WTC11 (cell line): ENCODE measurements at places on chromosomes 3 and 15. TPM values are rescaled to one million over a fixed set of nuclear protein-coding genes. Genes with fewer than 3 reads are reported as not detected.
A peak's percentile ranks its signal among the peaks of the same experiment; 100 is the strongest.

DNA sequence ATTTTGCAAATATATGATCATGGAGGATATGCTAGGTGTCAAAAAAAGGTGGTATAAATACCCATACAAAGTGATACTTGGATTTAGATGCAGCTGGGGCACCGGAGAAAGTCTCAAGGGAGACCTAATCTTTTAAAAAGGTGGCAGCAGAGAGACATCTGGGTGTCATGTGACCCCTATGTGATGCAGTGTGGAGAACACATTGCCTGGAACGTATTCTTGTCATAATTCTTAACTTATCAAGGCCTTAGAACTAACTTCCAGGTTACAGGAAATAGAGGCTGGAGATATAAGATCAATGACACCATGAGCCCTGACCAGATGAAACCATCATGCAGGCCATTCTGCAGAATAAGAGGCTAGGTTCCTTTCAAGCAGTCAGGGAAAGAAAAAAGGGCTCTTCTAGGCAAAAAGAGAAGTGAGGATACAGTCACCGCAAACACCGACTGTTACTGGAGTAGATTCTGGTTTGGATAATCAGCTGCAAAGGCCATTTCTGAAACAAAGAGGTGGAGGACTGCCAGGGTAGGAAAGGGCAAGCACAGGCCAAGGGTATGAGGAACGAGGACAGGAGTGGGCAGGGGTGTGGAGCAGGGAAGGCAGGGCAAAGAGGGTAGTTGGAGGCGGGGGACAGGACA is 100.6 kb downstream of the OXNAD1 start:
- no peaks in the 10 kb centered on the region for H3K27me3 ChIP-seq
- H3K36me3 ChIP-seq = no peaks in the 10 kb centered on the region
- no peak for DNase-seq
- peaks cover 17% of the 10 kb centered on the region for H3K4me1 ChIP-seq

BCHE gene
- total RNA-seq = 1.7 to 2.3 TPM (median 2.2 TPM) in 3 replicates

FAM174B gene
- total RNA-seq = 19.0 to 22.1 TPM (median 21.8 TPM) in 3 replicates

INSYN1 gene
- total RNA-seq = 9.0 to 11.9 TPM (median 9.8 TPM) in 3 replicates

GRCh38 chr15:69026355-69026754 is 11.9 kb downstream of the NOX5 start:
- DNase-seq = no peak
- H3K4me1 ChIP-seq = peaks cover 21% of the 10 kb centered on the region
- H3K36me3 ChIP-seq = no peaks in the 10 kb centered on the region
- H3K4me3 ChIP-seq = no peak overlapping the region
- no peak overlapping the region for H3K27ac ChIP-seq

DNA sequence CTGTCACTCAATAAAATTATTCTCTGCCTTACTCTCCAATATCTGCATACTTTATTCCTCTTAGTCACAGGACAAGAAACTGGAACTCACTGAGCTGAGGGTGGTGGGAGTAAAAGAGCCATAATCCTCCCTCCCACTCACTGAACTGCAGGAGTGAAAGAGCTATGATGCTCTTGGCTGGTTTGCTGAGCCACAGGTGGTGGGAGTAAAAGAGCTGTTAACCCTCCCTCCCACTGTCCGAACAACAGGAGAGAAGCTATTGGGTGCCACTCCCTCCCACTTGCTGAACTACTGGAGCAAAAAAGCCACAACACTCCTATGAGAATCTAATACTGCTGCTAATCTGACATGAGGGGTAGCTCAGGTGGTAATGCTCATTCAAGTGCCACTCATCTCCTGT is 391.0 kb downstream of the NSUN3 start:
- H3K27ac ChIP-seq = no peak overlapping the region
- H3K4me1 ChIP-seq = peaks cover 5% of the 10 kb centered on the region
- no peak overlapping the region for H3K4me3 ChIP-seq
- no peaks in the 10 kb centered on the region for H3K27me3 ChIP-seq
- H3K36me3 ChIP-seq = no peaks in the 10 kb centered on the region

- H3K27ac ChIP-seq = no peak within 1 kb of the TSS
- peaks cover 15% of the 10 kb centered on the region for H3K4me1 ChIP-seq
- peaks cover 39% of the 10 kb centered on the region for H3K27me3 ChIP-seq
- H3K4me3 ChIP-seq = peak within 1 kb of the TSS; percentile 73
- peak; percentile 79 for DNase-seq
These were observed at the start of gene CACNA2D2 for GRCh38 chr3:50503504-50504342. TSS of gene CACNA2D2 (minus strand) at chr3:50503634. CDS start at chr3:50503423, 211 bp downstream.

DNA sequence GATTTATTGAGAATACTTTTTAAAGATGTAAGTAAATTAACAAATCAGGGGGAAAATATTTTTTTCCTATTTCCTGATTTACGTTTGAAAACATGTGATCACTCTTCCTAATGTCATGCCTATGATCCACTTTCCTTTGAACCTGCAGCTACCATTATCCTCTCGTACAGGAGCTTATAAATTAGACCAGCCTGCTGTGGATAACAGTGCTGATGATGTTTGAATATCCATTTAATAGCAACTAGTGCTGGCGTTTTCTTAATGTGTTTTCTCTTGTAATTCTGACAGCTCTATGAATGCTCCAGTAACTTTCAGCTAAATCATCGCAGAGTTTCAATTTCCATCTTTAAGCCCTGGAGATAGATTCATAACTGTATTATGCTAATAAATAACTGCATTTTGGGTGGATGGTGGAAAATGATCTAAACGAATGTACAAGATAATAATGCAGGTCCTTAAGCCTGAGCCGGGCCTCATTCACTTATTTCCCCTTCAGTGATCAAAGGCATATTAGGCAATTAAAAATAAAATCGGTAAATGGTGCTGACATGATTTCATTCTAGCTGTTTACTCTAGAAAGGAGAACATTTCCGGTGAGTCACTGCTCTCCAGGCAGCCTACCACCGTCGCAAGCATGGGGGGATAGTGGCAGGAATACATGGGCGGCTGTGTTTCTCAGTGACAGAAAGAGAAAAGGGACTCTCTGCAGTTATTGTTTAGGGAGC is 58.5 kb upstream of the SLC24A5 start:
- no peak for DNase-seq
- no peak overlapping the region for H3K4me3 ChIP-seq
- H3K4me1 ChIP-seq = peaks cover 6% of the 10 kb centered on the region
- no peaks in the 10 kb centered on the region for H3K36me3 ChIP-seq
- H3K27ac ChIP-seq = no peak overlapping the region

- peak overlapping the region; percentile 97 for H3K4me3 ChIP-seq
- peaks cover 16% of the 10 kb centered on the region for H3K27me3 ChIP-seq
- H3K36me3 ChIP-seq = peaks cover 3% of the 10 kb centered on the region
- peaks cover 74% of the 10 kb centered on the region for H3K4me1 ChIP-seq
- H3K27ac ChIP-seq = peak overlapping the region; percentile 92
- DNase-seq = no peak
These were observed 17.0 kb downstream of the RGMA start for GRCh38 chr15:93072011-93072410.

TMCC1 gene
- total RNA-seq = 20.6 to 29.3 TPM (median 23.6 TPM) in 3 replicates

GRCh38 chr3:9074079-9074478 is 110.8 kb upstream of the RAD18 start:
- DNase-seq = no peak
- peaks cover 22% of the 10 kb centered on the region for H3K4me1 ChIP-seq
- H3K36me3 ChIP-seq = no peaks in the 10 kb centered on the region
